Activated CD8-positive, alpha-beta memory T cell treated with anti-CD3 and anti-CD28 coated beads, Interleukin-2, amount 10 ng/mL, durations not matched to agents 7 days and 5 days (primary cell): ENCODE measurements at places on chromosomes 7 and 10. TPM values are rescaled to one million over a fixed set of nuclear protein-coding genes. Genes with fewer than 3 reads are reported as not detected.

DNA sequence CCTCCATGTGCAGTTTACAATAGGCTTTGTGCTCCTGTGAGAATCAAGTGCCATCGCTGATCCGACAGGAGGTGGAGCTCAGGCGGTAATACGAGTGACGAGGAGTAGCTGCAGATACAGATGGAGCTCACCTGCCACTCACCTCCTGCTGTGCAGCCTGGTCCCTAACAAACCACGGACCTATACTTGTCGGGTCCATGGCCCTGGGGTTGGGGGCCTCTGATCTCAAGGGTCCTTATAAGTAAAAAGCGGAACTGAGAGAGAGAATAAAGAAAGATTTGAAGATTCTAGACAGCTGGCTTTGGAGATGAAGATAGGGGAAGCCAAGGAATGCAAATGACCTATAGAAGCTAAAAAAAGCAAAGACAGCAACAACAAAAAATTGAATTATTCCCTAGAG lies 130.6 kb downstream of the PLXDC2 start:
- H3K27ac ChIP-seq, result no peak overlapping the region
- H3K27me3 ChIP-seq, result no peaks in the 10 kb centered on the region
- H3K36me3 ChIP-seq, result no peaks in the 10 kb centered on the region
- no peak for DNase-seq

DNA sequence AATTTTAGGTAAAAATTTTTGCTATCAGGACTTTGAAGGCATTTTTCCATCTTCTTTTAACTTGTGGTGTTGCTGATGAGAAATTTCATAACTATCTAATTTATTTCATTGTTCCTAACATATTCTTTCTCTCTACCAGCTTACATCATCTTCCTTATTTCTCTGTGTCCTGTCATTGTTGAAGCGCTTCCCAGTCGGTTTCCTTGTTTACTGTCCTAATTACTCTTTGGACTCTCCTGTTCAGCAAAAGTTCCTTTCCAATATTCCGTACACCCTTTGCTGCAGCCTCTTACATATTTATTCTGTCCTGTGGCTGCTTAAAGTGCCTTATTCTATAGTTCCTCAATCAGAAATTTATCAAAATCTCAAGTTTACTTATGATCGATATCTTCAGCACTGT lies 609.0 kb upstream of the FZD8 start:
- DNase-seq, result no peak
- no peak overlapping the region for H3K27ac ChIP-seq
- H3K27me3 ChIP-seq, result no peaks in the 10 kb centered on the region
- no peaks in the 10 kb centered on the region for H3K4me1 ChIP-seq

DNA sequence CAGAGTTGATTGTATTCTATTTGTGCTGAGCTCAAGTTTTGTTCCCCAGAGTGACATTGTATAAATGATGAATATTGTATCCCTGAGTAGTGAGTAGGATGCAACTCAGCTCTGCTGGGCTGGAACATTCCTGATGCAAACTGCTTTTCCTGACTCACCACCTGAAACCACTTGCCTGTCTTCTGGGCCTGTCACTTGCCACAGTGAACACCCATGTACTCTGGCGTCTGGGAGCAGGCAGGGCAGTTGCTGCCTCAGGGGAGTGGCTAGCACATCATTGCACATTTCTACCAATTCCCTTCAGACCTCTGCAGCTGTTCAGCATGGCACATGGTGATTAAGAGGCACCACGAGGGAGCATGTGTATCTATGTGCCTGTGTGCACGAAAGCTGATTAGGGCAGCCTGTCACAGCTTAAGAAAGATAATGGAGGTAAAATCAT lies 157.3 kb downstream of the SND1 start:
- H3K4me3 ChIP-seq, result no peak overlapping the region
- no peaks in the 10 kb centered on the region for H3K27me3 ChIP-seq
- DNase-seq, result no peak
- peaks cover 14% of the 10 kb centered on the region for H3K4me1 ChIP-seq
- H3K36me3 ChIP-seq, result peaks cover 24% of the 10 kb centered on the region
- no peak overlapping the region for H3K27ac ChIP-seq

- H3K4me1 ChIP-seq, result no peaks in the 10 kb centered on the region
- H3K27me3 ChIP-seq, result peaks cover 3% of the 10 kb centered on the region
- no peak overlapping the region for H3K4me3 ChIP-seq
- H3K36me3 ChIP-seq, result no peaks in the 10 kb centered on the region
- H3K27ac ChIP-seq, result no peak overlapping the region
These were observed 214.9 kb upstream of the ZMIZ1 start for GRCh38 chr10:78853864-78854263.

DNA sequence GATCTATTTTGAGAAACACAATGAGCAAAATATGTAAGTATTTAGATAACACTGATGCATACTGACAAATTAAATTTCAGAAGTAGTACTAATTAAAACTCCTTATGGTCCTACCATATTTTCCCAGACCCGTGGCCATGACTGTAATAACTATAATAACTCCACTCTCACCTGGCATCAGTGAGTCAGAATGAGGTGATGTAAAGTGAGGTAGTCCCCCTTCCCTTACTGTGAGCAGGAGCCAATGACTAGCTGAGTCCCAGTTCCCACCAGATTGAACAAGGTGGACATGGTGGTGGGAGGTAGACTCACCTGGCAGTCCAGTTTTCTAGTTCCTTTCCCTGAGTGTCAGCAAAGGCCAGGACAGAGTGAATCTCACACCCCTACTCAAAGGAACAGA lies 630.5 kb upstream of the IGFBP3 start:
- H3K36me3 ChIP-seq, result no peaks in the 10 kb centered on the region
- H3K27ac ChIP-seq, result no peak overlapping the region
- no peaks in the 10 kb centered on the region for H3K4me1 ChIP-seq

LIPN gene
- not detected for total RNA-seq

ZNF425 gene
- total RNA-seq, result 0.53 TPM
